A172 (cell line): ENCODE measurements at places on chromosomes 1 and 21. TPM values are rescaled to one million over a fixed set of nuclear protein-coding genes. Genes with fewer than 3 reads are reported as not detected.

DNA sequence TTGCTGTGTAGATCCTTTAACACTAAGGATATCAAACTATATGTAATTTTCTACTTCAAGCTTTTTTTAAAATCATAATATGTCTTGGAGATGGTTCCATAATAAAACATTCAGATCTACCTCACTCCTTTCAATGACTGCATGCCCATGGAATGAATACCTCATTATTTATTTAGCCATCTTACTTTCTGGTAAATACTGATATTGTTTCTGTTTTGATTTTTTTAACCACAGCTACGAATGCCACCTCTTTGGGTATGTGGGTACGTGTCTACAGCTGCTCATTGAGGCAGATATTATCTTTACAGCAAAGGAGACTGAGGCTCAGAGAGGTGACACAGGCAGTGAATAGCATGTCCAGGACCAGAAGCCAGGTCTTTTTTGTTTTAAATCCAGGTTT, 215.7 kb downstream of the ST6GALNAC3 start:
- DNase-seq, result no peak

DNA sequence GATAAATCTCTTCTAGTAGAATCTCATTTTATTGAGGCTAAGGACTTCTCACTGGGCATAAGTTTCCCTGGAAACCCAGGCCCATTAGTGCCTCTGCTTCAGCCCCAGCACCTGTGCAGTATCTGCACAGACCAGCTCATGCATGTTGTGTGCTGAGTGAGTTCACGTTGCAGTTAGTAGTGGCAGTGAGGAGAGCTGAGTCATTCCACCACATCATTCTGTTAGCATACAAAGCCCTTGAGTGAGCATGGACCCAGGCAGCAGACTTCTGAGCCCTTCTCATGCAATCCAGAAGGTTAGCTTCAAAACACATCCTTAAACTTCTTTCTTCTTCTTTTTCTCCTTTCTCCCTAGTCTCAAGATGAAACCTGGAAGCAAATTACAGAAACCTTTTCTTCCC, 45.8 kb upstream of the NTPCR start:
- DNase-seq, result peak; percentile 48

The ANGPTL3 gene
- not detected in 2 replicates for total RNA-seq

DNA sequence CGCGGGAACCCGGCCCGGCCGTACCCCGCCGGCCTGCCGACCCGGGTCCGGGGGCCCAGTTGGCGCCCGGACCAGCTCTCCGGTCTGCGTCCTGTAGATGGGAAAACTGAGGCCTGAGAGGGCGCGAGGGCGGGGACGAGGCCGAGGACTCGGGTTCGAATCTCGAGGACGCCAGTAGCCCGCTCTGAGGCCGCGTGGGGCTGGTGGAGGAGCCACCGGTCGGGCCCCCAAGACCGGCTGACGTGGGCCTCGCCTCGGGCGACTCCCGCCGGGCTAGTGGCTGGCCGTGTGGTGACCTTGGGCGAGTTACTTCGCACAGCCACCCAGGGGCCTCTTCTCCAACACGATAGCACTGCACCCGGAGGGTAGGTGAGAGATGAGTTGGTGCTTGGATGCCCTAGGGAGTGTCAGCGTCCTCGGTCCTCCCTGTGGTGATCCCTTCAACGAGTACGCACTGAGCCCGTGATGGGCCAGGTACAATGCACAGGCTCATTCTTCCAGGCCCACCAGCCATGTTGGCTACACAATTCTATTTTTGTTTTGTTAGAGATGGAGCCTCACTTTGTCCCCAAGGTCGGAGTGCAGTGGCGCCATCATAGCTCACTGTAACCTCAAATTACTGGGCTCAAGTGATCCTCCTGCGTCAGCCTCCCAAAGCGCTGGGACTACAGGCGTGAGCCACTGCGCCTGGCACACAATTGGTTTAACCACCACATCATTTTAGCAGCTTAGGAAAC, 404 bp upstream of the SCMH1 start:
- DNase-seq, result no peak

- no peak for DNase-seq
These were observed 1.8 kb downstream of the TXNIP start for GRCh38 chr1:145994391-145995120.

GRCh38 chr1:228072658-228073043, 9.9 kb upstream of the ARF1 start:
- DNase-seq, result no peak

GRCh38 chr1:213876531-213876930, 111.2 kb upstream of the PROX1 start:
- DNase-seq, result no peak

- DNase-seq, result peak; percentile 43
These were observed 15.2 kb downstream of the RIPK4 start for GRCh38 chr21:41751611-41752011.

- peak; percentile 84 for DNase-seq
These were observed 40.6 kb downstream of the AKNAD1 start for GRCh38 chr1:108816049-108816893.

- DNase-seq, result no peak
These were observed 42.1 kb upstream of the ZNF496 start for GRCh38 chr1:247373721-247374141.

DNA sequence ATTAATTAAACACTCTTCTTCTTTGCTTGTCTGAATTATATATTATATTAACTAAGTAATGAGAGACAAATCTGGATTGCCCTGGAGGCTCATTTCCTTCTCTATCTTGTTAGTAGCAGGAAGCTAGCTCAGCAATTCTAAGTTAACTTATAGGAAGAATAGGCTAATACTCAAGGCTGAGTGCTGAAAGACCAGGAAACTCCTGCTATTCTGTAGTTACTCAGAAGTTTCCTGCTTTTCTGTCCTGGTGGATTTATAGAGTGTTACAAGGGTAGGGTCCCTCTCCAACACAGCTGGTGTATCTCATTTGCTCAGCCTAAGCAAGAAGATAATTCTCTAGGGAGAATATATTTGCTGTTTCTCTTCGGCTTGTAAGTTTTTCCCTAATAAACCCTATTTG, 29.2 kb downstream of the HSPA13 start:
- no peak for DNase-seq

The DNASE2B gene
- not detected in 2 replicates for total RNA-seq

The FAM72D gene
- 8.4 and 9.4 TPM in 2 replicates for total RNA-seq

- DNase-seq, result peak; percentile 16
These were observed 47.0 kb downstream of the CYP2J2 start for GRCh38 chr1:59879574-59879973.

GRCh38 chr1:227934476-227935313, 13.0 kb downstream of the WNT9A start:
- peak; percentile 96 for DNase-seq

DNA sequence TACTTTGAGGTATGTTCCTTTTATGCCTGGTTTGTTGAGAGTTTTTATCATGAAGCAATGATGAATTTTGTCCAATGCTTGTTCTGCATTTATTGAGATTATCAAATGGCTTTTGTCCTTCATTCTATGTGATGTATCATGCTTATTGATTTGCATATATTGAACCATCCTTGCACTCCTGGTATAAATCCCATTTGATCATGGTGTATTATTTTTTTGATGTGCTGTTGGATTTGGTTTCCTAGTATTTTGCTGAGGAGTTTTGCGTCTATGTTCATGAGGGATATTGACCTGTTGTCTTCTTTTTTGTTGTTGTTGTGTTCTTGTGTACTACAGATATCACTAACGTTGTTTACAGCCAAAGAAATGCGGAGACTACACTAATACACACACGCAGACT, 4.1 kb downstream of the DNAH14 start:
- no peak for DNase-seq

The VWA5B1 gene
- total RNA-seq, result not detected in 2 replicates

DNA sequence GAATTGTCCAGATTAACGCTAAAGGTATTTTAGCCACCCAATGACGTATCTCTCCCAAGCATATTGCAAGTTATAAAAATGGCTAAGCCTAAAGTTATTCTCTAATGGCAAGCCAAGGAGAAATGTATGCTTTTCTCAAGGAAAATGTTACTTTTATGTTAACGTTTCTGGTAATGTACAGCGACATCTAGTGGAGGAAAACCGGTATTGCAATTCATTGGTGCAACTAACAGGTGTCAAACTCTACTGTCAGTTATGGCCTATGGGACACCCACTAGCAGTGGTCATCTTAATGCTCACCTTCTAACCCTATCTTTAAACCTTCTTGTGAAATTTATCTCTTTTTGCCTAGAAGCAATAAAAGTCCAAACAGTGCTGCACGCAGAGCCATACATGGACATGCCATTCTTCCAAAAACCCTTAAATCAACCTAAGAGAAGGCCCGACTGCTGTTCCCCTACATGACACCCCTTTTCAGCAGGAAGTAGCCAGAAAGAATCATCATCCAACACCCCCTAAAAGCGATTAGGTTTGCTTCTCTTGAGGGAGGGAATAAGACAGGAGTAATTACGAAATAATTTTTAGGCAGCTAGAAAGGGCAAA, 68.7 kb upstream of the LRIF1 start:
- DNase-seq, result peak; percentile 25

The SPSB1 gene
- total RNA-seq, result 8.7 and 15.0 TPM in 2 replicates

DNA sequence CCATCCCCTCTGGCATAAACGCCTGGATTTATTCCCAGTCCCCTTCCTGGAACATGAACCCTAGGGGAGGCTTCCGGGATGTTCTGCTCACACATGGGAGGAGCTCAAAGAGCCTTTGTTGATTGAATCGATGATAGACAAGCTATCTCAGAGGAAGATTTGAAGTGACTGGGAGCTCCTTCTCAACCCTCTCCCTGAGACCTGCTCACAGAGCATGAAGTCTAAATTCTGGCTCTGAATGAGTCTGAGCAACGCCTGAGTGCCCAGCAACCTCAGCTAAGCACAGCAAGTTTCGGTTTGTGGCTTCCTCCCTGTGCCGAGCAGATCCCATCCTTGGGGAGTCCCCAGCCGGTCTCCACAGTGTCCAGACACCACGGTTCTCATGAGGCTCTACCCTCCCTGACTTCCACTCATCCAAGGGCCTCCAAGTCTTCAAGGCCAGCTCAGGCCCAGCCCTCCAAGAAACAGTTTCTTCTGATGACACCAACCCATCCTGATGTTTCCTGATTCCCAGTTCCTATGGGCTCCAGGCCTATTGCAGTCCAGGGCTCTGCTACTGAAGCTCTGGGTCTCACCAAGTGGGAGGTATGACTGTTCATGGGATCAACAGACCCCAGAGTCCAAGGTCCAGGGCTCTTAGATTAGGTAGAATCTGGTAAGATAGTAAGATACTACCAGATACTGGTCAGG, 190.8 kb downstream of the DYRK1A start:
- no peak for DNase-seq

DNA sequence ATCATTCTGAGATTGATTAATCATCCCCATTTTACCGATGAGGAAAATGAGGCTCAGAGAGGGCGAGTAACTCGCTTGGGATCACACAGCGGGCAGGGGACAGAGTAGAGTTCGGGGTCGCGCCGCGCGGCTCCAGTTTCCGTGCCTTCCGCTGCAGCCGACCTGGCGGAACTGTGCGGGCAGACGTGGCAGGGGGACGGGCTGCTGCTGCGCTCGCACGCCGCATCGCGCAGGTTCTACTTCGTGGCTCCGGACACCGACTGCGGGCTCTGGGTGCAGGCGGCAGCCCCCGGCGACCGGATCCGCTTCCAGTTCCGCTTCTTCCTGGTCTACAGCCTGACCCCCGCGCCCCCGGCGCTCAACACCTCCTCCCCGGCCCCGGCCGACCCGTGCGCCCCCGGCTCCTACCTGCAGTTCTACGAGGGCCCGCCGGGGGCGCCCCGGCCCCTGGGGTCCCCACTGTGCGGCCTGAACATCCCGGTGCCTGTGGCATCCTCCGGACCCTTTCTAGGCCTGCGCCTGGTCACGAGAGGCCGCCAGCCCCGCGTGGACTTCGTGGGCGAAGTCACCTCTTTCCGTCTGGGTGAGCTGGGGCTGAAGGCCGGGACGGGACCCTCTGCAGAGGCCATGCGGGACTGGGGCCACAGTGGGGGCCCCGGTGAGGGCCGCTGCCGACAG, 2.3 kb downstream of the LDLRAD2 start:
- no peak for DNase-seq

DNA sequence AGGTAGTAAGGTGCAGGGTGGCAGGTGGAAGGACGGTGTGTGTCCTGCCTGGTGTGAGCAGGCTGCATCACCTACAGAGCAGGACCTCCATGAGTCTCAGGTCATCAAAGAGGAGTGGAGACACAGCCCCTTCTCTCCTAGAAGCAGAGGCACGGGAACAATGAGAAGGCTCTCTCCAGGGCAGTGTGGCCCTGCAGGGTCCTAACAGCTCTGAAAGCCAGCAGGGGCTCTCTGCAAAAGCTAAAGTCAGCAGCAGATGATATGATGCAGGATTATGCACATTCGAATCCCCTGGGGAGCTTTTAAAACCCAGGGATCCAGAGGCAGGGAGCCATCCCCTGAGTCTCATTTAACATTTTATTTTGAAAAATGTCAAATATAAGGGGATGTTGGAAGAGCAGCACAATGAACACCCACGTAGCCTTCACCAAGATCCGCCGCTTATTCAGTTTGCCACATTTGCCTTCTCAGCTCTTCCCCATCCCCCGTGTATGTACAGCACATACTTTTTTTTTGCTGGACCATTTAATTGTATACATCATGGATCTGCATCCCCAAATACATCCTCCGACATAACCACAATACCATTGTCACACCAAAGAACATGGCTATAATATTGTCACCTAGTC, 88.1 kb downstream of the CNIH3 start:
- DNase-seq, result no peak

- DNase-seq, result no peak
These were observed 151.3 kb downstream of the BACH1 start for GRCh38 chr21:29450058-29450457.

- no peak for DNase-seq
These were observed 22.3 kb downstream of the ACTA1 start for GRCh38 chr1:229411434-229412055.

GRCh38 chr1:184222652-184223052, 164.2 kb upstream of the C1orf21 start:
- peak; percentile 60 for DNase-seq

DNA sequence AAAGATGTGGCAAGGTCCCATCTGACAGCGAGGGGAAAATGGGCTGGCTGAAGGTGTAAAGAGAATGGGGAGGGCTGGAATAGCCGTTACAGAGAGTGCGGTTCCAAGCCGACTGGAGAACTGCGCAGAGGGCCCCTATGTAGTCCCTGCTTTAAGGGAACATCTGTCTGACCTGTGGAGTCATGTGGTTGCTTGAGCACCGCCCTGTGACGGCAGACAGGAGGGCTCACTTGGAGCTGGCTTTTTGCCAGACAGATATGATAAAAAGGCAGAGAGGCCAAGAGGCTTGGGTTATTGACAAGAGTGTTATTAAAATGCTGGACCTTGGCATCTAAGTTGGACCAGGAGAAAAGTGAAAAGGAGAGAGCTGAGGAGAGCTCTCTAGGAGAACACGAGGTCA, 5.9 kb upstream of the PTPRF start:
- no peak for DNase-seq

DNA sequence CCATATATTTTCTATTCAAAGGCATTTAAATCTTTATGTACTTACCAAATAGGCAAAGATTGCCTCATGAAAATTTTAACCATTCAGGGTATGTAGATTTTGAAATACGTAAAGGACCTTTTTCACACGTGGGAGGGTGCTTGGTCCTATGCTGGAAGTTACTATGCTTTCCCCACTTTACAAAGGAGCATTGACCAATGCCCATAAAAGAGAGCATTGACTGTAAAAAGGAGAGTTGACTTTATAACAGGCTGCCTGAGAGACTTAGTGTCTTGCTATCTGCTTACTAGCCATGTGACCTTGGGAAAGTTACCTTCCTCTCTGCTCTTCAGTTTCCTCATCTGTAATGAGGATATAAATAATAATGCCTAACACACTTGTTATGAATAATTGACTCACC, 346.5 kb downstream of the USH2A start:
- DNase-seq, result no peak

The DNAJC16 gene
- total RNA-seq, result 8.7 and 14.5 TPM in 2 replicates

The SLC19A1 gene
- total RNA-seq, result 21.2 and 22.3 TPM in 2 replicates
